ENCODE measurements at places on chromosomes 4 and X.

DNA sequence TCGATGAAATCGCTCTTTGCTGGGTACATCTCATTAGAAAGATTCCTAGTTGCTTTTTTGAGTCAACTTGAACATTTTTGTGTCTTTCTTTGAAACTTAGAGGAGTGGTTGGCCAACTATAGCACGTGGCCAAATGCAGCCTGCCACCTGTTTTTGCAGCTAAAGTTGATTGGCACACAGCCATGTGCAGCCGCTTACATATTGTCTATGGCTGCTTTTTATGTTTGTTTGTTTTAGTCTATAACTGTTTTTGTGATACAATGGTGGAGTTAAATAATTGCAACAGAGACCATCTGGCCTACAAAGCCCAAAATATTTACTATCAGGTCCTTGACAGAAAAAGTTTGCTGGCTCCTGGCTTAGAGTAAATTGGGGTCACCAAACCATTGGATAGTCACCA is 86.3 kb downstream of the CLCN4 start:
- no peak for DNase-seq

GRCh38 chr4:151175233-151175632 is 75.8 kb downstream of the RPS3A start:
- DNase-seq: no peak

GRCh38 chr4:6265546-6265945 is 4.1 kb upstream of the WFS1 start:
- DNase-seq: no peak

GRCh38 chrX:131201986-131202385 is 87.1 kb downstream of the IGSF1 start:
- DNase-seq: no peak

DNA sequence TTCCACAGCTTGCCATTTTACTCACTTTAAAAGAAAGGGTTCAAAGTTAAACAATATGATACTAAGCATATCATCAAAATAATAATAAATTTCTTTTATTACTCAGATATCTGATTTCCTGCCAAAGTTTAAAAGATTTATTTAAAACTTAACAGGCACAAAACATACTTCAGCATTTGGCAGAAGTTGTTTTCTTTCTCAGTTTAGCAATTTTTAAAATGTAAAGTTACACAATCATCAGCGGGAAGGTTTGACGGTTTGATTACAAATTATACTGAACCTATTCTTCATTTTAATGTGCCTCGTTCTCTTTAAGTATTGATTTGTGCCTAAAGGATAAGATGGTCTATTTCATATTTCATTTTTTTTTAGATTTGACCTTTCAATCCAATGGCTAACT is 227.2 kb downstream of the APBB2 start:
- no peak for DNase-seq

DNA sequence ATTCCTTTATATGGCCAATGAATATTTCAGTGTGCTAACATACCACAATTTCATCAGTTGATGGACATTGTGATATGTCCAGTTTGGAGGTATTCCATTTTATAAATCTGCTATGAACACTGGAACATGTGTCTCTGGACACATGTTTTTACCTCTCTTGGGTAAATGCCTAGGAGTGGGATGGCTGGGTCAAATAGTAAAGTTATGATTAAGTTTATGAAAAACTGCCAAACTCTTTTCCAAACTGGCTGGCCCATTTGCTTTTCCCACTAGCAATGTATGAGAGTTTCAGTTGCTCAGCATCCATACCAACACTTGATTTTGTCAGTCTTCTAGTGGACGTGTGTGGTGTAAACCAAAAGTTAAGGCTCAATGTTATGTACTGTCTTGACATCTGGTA is 40.5 kb downstream of the CEP44 start:
- no peak for DNase-seq

- DNase-seq: no peak
Observed at GRCh38 chr4:85406185-85406584, 68.8 kb upstream of the ARHGAP24 start.

- DNase-seq: no peak
Observed at GRCh38 chrX:150088766-150089518, 150.7 kb upstream of the EOLA2 start.

- DNase-seq: no peak
Observed at GRCh38 chrX:153944800-153945150, 332 bp upstream of the RENBP start.

DNA sequence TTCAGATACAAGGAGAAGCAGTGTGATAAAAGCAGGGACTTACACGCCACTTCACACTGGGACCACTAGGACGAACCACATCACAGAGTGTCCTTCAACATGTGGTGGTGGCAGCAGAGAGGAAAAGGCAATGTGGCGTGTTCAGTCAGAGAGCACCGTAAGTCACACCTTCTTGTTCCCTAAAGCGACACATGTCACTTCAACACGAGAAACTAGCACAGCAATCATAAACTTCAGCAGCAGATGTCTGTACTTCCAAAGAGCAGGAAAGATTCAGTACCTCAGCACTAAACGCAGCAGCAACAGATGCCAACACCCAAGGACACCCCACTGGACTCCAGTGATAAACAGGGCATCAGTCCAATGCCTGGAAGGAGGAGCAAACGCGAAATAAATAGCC is 96.7 kb downstream of the AREG start:
- DNase-seq: no peak

- DNase-seq: no peak
Observed at GRCh38 chr4:180636696-180637404, 1606.4 kb upstream of the TENM3 start.

- no peak for DNase-seq
Observed at GRCh38 chr4:107658400-107659336, 61.4 kb downstream of the PAPSS1 start.

DNA sequence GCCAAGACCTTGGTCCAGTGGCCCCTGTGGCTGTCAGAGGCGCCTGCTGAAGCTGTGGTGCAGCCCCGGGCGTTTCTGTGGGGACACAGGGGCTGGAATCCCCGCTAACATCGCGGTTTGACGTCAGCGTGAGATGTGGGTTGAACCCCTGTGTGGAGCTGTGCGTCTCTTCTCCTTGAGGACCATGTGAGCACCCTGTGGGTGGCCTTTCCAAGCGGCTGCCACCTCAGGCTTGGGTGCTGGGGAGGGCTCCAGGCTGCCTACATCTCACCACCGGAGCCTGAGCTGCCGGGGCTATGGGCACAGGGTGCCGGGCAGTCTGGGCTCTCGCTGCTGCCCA is 27.7 kb downstream of the UVSSA start:
- no peak for DNase-seq

- DNase-seq: no peak
Observed at GRCh38 chrX:69504626-69505612, 793 bp downstream of the NALF2 start.

- DNase-seq: no peak
Observed at GRCh38 chrX:85107407-85107806, 103.7 kb downstream of the APOOL start.

DNA sequence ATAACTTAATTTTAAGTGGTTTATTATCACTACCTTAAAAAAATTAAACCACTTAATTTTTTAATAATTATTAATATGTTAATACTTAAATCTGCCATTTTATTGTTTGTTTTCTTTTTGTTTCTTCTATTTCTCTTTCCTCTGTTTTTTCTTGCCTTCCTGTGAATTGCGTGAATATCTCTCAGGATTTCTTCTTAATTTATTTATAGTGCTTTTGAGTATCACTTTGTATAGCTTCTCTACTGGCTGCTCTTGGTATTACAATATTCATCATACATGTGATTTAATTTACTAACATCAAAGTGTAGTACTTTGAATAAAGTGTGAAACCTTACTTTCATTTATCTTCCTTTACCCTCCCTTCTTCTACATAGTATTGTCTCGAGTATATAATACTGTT is 349.5 kb upstream of the CPXCR1 start:
- DNase-seq: no peak

DNA sequence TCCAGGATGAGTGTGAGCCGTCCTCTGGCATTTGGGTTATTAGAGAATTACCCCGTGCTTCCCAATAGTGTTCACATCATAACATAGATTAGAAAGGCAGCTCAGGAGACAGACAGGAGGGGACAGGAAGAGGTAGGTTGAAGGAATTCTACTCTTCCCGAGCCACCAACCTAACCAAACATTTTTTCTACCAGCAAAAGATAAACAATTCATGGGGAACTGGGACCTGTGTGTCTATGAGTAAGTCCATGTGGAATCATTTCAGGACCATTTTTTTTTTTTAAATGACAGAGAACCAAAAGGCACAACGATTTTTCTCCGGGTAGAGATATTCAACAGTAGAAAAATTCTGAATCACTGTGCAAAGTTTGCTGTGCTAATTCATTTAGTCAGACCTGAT is 174.2 kb upstream of the ETNPPL start:
- no peak for DNase-seq

DNA sequence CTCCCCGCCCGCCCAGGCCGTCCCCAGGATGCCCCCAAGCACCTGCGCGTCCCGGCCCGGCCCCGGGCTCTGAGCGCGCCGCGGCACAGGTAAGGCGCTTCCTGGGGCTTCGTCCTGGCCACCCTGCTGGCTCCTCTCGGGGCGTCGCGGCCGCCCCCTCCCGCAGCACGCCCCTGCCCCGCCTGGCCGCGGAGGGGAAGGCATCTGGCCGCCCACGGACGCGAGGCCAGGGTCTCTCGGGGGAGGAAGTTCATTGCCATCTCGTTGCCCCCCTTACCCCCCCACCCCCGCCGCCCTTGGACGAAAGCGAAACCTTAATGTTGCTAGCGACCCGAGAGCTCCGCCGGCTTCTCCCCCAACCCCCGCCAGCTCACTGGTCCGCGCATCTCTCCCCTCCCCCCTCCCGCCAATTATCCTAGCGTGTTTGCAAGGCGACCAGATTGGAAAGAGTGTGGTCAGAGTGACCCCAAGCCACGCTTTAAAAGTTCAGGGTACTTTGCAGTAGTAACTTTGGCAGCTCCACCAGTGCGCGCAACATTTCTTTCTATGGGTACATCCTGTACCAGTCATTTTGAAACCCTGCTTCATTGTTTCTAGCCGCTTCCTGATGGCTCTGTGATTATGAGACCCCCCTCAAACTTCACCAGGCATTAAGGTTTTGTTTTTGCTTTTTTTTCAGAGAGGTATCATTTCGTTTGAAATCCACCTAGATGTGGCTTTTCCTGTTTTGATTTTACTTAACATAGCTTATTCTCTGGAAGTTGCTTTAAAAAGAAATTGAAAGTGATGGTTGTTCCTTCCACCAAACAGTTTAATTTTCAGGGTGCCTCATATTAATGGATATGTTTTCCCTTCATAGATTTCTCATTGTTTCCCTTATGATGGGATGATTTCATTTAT is 626 bp downstream of the TBC1D1 start:
- peak; percentile 78 for DNase-seq

DNA sequence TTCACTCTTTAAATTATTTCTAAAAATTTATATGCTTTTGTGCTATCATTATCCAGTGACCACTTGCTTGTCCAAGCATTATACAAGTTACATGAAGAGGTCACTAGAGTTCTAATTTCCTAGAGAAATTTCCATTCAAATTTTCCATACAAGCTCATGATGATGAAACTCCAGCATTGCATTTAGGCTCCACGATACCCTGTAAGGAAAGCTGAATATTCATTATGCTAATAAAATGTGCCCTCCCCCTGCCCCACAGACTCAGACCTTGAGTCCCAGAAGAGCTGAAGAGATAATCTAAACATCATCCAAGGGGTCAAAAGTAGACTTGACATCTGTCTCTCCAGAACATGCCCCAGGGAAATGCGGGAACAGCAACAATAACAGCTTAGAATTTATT is 19.6 kb upstream of the FAM156A start:
- DNase-seq: no peak

Measured in coronary artery (tissue), 2 donors.